D341Med (cell line): ENCODE measurements at places on chromosomes 12 and 14.

DNA sequence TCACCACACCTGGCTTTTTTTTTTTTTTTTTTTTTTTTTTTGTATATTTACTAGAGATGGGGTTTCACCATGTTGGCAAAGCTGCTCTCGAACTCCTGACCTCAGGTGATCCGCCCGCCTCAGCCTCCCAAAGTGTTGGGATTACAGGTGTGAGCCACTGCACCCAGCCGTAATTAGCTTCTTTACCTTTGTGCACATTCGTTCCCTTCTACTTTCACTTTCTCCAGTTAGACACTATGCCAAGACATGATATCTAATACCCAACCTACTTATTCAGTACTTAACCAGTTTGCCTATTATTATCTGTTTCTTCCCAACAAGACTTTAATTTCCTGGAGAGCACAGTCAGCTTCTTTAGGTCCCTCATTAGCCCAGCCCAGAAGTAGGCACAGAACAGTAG, 5.3 kb downstream of the STYK1 start:
- DNase-seq = no peak

DNA sequence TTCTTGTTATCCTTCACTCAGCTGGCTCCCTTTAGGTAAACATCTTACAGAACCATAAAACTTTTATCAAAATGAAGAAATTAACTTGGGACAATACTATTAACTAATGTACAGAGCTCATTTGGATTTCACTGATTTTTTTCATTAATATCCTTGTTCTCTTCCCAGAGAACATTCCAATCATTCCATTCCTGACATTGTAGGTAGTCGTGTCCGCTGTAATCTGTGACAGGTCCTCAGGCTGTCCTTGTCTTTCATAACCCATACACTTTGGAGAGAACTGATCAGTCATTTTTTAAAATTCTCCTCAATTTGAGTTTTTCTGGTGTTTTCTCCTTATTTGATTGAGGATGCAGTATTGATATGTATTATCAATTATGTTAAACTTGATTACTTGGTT, 916.8 kb downstream of the GALC start:
- no peak for DNase-seq

DNA sequence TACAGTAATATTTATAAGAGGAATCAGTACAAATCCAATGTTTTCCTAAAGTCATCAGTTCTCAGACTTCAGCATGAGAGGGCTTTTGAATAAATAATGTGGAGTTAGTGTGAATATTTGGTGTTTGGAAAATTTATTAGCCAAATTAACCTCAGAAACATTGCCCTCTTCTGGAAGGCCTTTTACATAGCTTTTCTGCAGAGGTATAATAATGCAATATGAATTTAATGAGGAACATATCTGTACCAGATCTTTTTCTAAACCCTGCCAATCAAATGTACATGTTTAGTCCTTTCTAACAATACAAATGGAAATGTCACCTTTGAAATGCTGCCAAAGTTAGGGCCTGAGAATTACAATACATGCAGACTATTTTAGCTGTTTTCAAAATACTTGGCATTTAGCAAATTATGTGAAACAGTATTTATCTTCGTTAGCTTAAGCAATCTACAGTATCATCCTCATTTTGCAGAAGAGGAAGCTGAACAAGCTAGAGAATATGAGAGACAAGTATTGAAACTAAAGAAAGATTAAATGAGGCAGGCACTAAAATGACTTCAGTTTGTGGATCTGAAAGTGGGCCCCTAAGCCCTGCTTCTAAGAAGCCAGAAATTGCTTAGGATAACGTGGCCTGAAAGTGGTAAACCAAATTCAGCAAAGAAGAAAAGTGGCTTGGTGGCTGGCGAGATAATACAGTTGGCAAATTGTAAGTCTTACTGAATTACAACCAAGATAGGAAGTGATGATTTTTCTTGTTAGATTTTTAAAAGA, 60.4 kb upstream of the MANSC4 start:
- DNase-seq = no peak

DNA sequence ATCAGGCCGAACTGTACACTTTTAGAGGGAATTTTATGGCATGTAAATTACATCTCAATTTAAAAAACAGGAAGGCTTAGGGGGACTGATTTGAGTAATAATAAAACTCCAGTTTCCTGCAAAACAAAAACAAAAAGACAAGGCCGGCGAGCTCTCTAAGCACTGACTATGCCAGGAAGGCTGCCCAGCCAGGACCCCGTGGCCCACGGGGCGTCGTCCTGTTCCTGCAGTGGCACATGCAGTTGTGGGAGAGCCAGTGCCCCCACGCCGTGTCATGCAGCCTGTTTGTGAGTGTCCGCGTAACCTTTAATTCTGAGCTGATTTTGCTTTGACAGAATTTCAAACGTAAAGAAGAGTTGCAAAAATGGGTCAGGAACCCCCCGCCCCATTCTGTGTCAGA, 10.5 kb downstream of the XRCC3 start:
- no peak for DNase-seq

DNA sequence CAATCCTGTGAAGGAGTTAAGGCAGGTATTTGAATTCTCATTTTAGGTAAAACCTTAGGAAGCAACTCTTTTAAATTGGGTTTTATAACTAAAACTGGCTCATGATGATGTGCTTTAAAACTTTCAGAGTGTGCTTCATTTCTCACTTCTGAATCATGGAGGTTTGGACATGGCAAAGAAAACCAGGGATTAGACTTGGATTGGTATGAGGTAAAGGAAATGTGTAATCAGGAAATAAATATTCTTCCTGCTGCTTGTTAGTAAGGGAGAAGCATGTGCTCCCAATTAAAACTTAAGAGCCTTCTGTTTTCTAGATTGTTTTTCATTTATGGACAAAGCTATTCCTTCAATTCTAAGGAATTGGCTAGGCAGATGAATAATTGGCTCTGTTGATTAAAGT, 57.4 kb downstream of the FBXO33 start:
- no peak for DNase-seq

DNA sequence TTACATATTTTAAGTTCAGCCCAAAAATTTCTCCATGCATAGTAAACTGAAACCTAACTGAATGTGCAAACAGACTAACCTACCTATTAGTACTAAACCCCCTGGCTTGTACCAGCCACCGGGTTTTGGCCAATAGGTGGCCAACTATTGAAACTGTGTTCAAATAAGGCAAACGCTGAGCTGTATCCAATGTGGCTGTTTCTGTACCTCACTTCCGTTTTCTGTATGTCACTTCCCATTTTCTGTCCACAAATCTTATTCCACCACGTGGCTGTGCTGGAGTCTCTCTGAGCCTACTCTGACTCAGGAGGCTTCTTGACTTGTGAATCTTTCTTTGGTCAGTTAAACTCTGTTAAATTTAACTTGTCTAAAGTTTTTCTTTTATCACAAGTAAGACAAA, 6.0 kb upstream of the FBXO34 start:
- DNase-seq = no peak

- DNase-seq = no peak
These were observed 88.8 kb downstream of the GALNT8 start for GRCh38 chr12:4809013-4809448.

DNA sequence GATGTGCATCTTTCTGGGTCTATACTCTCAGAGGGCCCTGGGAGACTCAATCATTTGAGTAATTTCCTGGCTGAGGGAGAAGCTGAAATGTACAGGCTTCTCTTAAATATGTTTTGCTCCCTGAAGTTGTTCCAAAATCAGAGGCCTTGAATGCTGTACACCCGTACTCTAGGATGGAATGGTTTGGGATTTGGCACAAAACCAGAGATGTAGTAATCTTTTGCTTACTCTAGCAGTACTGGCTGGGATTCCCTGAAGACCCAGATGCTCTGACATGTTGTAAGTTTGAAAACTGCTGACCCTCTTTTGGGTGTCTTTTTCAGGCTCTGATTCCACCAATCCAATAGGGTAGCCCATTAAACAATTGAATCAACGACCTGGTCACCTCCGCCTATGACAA, 10.4 kb downstream of the ACACB start:
- DNase-seq = no peak

- DNase-seq = no peak
These were observed 27.5 kb downstream of the APOBEC1 start for GRCh38 chr12:7638064-7638759.

GRCh38 chr12:79673354-79673753, 17.4 kb downstream of the PAWR start:
- no peak for DNase-seq

GRCh38 chr14:91021991-91022621, 38.3 kb downstream of the RPS6KA5 start:
- DNase-seq = no peak

- DNase-seq = peak; percentile 35
These were observed 26.0 kb downstream of the PPFIBP1 start for GRCh38 chr12:27549801-27550652.

DNA sequence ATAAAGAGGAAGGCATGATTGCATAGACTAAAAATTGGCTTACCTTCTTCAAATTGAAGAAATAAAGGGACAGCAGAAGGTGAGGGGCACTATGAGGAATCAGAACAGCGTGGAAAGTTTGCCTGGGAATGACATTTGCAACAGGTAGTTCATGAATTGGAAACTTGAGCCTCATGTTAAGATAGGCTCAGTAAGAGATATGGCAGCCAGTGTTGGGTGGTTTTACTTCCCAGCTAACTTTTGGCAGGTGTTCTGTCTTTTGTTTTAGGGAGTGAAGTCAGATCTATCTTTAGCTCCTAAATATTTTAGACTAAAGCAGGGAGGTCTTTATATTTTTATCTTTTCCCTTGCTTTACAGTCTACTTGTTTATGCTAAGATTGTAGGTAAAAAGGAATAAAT, 122.4 kb downstream of the ANO6 start:
- DNase-seq = no peak

DNA sequence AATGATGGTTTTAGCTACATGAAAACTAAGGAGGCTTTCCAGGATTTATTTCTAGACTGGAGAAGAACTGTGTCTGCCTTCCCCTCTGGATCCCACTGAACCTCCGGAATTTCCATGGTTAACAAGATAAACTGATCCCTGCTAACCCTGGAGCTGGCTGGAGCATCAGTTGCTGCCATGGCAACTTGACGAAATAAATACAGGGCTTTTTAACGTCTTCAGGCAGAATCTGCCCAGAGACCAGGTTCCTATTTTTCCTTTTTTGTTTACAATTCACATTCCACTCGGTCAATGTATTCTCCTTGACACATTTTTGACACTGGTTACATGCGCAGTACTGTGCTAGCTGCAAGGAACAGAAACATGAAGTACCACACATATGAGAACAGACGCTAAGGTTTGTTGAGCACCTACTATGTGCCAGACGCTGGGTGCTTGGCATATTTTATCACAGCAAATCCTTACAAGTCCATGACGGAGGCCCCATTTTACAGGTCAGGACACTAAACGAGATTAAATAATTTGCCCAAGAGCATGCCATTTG, 1.7 kb downstream of the C14orf132 start:
- no peak for DNase-seq

DNA sequence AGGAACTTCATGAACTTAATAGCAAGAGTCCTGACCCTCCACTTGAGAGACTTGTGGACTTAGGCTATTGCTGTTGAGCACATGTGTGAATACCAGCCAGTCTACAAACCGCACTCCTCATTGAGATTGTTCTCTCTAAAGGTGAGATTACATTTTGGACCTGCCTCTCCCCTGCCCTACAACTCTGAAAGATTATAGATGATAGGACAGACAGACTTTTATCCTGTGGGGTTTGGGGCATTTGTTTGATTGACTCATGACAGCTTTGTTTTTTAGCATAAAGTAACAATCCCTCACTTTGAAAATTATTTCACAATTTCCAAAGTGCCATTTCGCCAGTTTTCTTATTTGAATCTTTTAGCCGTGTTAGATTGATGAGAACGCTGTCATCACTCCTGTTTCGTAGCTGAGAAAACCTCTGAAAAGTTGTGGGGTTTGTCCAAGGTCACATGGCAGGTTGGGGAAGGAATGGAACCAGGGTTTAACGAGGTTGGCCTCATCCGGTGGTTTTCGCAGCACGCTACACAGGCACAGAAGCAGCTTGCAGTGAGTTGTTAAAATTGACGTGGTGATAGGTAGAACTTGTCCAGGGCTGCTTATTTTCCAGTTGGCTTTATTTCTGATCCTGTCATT, 836 bp downstream of the EVL start:
- no peak for DNase-seq

DNA sequence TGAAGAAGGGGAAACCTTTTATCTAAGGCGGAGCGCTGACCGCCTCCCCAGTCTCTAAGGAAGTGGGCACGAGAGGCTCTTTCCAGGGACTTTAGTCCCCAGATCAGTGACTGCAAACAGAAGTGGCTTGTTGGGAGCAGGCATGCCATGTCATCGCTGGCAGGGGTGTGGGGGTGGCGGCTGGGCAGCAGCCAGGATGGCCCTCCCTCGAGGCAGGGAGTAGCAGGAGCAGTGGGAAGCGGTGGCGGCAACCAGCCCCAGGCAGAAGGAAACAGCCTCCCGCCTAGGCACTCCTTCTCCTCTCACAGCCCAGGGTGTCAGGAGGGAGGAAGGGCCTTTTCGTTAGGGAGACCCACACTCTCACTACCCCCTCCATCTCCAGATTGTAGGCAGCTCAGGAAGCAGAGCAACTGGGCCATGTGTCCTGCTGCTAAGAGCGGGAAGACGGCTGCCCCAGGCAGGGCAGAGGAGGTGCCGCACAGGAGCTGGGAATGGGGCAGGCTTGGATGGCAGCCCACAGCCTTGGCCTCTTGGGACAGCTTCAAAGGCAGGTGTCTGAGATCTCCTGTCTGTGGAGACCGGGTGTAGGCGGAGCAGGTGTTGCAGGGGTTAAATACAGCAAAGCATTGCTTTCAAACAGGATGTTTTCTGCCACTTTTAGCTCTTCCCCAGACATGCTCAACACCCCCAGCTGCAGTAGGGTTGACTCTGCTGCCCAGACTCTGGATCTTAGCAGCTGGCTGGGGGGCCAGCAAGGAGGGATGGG, 21.8 kb downstream of the VDR start:
- DNase-seq = no peak

DNA sequence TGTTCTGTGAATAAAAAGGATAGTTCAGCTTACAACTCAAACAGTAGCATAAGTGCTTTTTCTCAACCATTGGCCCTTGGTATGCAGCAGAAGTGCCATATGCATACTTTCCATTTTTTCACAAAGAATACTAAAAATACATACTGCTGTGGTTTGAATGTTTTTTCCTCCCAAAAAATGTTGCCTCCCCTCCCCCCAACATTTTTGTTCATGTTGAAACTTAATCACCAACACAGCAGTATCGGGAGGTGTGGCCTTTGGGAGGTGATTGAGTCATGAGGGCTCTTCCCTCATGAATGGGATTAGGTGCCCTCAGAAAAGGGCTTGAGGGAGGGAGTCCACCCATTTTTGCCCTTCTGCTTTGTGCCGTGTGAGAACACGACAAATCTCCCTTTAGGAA, 198.6 kb downstream of the ESR2 start:
- DNase-seq = no peak

DNA sequence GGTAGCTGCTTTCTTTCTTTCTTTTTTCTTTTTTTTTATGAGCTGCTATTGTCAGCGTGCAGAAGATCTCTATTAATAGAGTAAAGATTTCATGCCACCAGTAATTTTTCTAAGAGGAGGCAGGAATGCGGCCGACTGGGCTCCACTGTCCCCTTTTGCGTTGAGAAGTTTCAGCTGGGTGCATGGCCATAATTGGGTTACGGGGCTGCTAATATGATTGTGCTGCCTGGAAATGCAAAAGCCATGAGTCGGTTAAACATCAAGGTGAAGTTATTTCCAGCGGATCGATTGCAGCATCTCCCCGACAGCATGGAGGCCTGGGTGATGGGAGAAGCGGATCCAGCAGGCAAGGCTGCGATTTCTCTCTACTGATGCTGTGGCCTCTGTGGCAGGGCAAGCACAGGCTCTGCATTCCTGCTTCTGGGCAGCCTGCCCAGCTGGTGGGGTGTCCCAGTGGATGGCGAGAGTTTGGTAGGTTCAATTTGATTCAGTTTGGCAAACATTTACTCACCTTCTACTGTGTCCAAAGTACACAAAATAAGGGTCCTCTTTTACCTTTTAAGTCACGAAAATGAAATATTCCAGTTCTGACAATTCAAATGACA, 54.4 kb upstream of the PRMT8 start:
- DNase-seq = no peak
